ENCODE measurements at places on chromosomes 5 and 9. TPM values are rescaled to one million over a fixed set of nuclear protein-coding genes. Genes with fewer than 3 reads are reported as not detected.

The CCL19 gene
- polyA plus RNA-seq: not detected

The CTNND2 gene
- polyA plus RNA-seq: not detected

The SMIM33 gene
- not detected for polyA plus RNA-seq

The QRFP gene
- 0.18 TPM for polyA plus RNA-seq

The LRRC14B gene
- polyA plus RNA-seq: not detected

The HCN1 gene
- not detected for polyA plus RNA-seq

Measured in CD14-positive monocyte (primary cell).